ENCODE measurements at places on chromosomes 12 and 14. TPM values are rescaled to one million over a fixed set of nuclear protein-coding genes. Genes with fewer than 3 reads are reported as not detected.

Gene CELA1
- total RNA-seq = not detected

- H3K27me3 ChIP-seq = no peaks in the 10 kb centered on the region
- no peak for DNase-seq
- H3K4me3 ChIP-seq = peak overlapping the region; percentile 27
Observed at GRCh38 chr14:36271939-36272907, 48.2 kb downstream of the MBIP start.

DNA sequence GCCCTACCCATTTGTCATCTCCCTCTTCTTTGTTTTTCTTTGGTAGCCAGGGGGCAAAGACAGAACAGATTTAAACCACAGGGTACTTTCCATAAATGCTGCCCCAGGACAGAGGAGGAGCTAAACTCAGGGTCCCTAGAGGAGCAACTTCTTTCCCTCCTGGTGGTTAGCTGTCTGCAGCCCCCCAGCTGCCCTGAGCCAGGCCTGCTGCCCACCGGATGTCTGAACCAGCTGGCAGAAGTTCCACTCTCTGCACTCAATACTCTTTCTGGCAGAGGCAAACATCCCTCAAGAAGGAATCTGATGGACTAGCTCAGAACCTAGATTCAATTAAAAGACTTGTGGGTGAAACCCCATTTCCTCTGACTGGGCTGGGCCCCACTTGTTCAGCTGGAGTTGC, 10.7 kb downstream of the VDR start:
- DNase-seq = no peak
- no peaks in the 10 kb centered on the region for H3K4me1 ChIP-seq
- H3K36me3 ChIP-seq = no peaks in the 10 kb centered on the region
- H3K27ac ChIP-seq = no peak overlapping the region
- H3K27me3 ChIP-seq = peaks cover 6% of the 10 kb centered on the region
- H3K4me3 ChIP-seq = no peak overlapping the region

DNA sequence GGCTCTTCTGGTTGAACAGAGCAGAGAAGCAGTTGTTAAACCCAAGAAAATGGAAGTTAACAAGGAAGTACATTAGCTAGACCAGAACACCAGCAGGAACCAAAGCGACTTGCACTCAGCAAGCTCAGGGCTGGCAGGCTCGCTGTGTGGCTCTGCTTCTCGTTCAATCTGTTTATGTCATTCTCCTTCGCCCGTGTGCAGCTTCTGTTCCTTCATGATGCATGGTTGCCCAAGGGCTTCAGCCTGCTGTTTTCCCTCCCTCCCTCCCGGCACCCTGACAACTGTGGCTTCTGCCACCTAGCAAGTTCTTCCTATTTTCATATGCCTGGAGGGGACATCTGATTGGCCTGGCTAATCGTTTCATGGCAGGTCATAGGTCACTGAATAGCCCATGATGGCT, 25.3 kb downstream of the PIGH start:
- no peaks in the 10 kb centered on the region for H3K27me3 ChIP-seq
- no peak overlapping the region for H3K27ac ChIP-seq
- no peaks in the 10 kb centered on the region for H3K36me3 ChIP-seq
- DNase-seq = no peak
- H3K4me3 ChIP-seq = no peak overlapping the region

DNA sequence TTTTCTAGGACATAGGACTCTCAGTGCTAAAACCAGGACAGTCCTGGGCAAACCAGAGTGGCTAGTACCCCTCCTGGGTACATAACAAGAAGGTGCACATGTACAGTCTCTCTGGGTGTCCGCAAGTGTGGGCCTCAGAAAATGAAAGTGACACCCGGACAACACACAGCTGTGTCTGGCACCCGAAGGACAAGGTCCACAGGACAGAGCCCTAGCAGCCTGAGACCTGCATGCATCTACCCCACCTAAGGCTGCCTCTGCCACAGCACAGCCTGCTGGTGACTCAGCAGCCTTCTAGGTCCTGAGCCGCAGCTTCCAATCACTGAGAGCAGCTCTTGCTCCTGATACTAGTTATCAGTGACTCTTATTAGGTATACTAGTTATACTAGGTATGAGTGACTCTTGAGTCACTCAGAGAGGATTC, 784.1 kb upstream of the TBX3 start:
- H3K27ac ChIP-seq = no peak overlapping the region
- no peaks in the 10 kb centered on the region for H3K4me1 ChIP-seq
- no peak for DNase-seq
- H3K27me3 ChIP-seq = no peaks in the 10 kb centered on the region
- no peak overlapping the region for H3K4me3 ChIP-seq
